ENCODE measurements at places on chromosomes 6 and 20.

DNA sequence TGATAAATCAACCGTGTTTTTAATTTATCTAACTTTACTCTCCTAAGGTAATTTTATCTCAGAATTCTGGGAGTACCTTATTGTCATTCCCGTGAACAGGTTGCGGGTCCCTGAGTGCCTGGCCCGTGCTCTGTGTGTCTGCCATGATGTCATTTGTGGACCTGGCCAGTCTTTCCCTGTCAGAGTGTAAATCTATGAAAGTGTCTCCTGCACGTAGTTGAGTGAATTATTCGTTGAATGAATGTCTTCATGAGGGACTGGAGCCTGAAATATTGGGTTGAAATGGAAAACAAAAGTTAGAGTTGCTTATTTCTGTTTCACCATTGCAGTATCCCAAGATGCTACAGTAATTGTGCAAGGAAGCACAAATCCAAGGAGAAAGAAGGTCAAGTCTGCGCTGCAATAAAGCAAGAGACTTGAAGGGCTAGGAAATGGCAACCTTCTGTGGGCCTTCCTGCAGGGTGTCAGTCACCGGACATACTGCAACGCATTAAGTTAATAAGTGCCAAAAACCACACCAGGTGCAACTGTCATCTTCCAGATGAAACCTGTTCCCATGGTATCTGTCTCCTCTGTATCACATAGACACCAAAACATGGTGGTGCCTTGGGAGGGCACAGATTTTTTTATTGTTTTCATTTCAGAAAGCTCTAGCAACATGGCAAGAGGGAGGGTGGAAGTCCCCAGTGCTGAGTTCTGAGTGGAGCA, 135.5 kb downstream of the ZDHHC14 start:
- DNase-seq, result no peak

DNA sequence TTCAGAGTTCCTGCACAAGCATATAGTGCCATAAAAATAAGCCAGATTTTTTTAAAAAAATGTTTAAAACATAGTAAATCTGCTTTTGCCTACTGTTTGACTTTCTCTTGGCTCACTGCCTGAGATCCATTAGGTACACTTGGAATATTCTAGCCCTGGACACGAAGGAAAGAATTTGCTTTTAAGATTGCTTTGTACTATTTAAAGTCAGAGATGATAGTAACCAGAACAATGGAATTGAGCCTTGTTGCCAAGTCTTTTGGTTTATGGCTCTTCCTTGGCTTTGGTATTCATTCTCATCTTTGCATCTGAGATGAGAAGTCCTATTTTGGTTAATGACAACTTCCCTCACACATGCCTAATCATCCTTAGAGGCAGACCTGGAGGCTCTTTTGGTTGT, 32.4 kb downstream of the CNR1 start:
- no peak for DNase-seq

DNA sequence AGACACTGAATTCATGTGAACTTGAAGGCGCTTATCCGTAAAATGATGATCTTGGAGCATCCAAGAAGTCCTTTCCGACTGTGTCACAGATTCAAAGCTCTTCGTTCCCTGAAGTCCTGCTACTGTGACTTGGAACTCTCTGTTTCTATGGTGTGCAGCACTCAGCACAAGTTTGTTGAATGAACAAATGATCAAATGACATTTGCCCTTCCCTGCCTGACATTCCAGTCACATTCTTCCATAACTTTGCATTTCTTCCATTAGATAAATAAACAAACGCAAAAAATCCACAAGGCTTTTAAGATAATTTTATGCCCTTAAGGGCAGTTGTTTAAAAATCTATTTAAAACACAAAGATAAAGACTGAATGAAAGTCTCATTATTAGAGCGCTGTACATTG, 39.9 kb downstream of the SGK1 start:
- DNase-seq, result no peak

DNA sequence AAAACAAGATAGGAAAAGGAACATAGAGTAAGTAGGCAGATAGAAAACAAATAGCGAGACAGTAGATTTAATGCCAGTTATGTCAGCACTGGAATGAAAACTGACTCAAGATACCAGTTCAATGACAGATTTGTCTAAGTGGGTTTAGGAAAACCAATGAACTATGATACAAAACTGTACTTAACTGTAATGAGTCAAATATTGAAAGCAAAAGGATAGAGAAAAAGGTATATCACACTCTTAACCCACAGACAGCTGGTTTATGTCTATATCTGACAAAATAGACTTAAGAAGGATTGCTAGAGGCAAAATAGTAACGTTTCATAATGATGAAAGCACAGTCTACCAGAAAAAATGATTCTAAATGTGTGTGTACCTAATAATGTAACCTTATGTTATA, 38.2 kb downstream of the ATRN start:
- DNase-seq, result no peak

- DNase-seq, result no peak
These were observed 9.3 kb upstream of the TRAF3IP2 start for GRCh38 chr6:111614833-111615582.

DNA sequence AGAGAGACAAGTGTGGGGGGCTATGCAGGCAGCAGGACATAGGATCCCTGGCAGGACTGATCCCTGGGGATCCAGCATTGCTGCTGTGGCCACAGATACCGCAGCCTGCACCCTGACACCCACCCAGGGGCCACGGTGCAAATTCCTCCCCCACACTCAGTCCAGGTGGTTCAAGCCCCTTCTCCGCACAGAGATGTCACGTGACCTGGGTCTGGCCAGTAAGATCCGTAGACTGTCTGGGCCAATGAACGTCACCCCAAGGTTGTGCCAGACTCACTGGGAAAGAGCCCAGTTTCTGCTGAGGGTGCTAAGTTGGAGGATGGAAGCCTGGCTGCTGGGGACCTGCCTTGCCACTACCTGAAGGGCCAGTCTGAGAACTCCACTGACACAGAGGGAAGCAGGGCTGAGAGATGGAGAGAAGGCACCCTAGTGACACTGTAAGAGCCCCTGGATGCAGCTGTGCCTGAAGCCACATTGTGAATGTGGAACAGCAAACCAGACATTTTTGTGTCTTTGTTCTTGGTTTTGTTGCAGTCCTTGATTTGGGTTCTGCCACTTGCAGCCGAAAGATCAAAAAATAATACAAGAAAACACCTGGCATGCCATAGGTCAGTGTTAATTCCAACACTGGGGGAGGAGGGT, 228.6 kb downstream of the PREX1 start:
- no peak for DNase-seq

DNA sequence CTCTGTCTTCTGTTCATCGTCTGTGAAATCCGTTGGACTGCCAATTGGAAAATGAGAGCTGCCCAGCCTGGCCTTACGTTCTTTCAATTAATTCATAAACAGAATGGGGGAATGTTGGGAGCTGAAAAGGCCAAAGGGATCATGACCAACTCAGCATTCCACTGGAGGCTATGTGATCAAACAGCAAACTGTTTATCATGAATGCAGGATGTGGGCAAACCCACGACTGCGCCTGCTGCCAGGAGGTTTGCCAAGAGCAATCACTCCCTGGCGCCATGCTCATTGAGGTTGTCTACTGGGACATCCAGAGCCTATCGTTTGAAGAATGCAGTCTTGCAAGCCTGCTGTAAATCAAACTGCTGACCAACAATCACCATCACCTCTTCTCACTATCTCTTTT, 9.3 kb upstream of the FKBP1A start:
- no peak for DNase-seq
